ENCODE measurements at places on chromosomes 7 and 10. TPM values are rescaled to one million over a fixed set of nuclear protein-coding genes. Genes with fewer than 3 reads are reported as not detected.

The CHCHD2 gene
- 215 TPM for polyA plus RNA-seq

The ASB15 gene
- 3.4 TPM for polyA plus RNA-seq

The FAM13C gene
- polyA plus RNA-seq = 41.2 TPM

The RASA4B gene
- polyA plus RNA-seq = 21.6 TPM

The FAM25G gene
- not detected for polyA plus RNA-seq

The CRYGN gene
- polyA plus RNA-seq = not detected

The CCNY gene
- polyA plus RNA-seq = 108 TPM

The TRIL gene
- 24.5 TPM for polyA plus RNA-seq

The C10orf143 gene
- polyA plus RNA-seq = 3.8 TPM

The LIPM gene
- 1.8 TPM for polyA plus RNA-seq

The FXYD4 gene
- polyA plus RNA-seq = 0.49 TPM

The VSTM4 gene
- polyA plus RNA-seq = 50.1 TPM

Data from muscle of back (tissue), 13 donors.